ENCODE measurements at places on chromosomes 12 and 14.

DNA sequence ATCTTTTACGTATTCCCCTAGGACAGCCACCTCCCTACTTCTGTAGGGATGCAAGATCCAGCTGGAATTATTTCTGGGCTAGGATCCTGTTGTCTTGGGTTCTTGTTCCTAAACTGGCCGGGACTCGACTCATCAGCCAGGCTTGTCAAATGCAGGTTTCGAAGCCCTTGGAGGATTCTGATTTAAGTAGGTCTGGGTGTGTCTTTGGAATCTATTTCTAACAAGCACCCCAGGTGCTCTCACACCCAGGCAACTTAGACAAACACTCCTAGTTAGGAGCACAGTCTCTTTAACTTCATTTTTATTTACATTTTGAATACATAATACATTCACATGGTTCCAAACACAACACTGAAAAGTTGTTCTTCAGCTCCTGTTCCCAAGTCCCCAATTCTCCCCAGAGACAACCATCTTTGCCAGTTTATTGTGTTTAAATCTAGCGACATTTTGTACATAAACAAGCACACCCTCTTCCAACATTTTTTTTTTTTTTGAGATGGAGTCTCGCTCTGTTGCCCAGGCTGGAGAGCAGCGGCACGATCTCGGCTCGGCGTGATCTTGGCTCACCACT is 20.9 kb downstream of the MORN3 start:
- DNase-seq, result no peak

DNA sequence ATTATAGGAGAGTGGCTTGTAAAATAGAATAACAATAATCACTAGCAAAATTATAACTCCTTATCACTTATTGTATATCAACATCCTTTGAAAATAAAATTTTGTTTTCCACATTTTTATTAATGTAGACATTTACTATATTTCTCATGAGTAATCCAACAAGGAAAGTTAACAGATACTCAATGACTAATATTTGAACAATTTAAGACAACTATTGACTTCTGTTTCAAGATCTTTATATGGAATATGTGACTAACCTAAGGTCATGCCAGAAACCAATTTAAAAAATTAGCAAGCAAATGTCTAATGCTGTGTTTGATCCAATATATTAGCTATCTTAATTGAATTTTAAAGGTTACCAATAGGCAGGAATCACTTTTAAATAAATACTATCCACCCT is 638.5 kb upstream of the FLRT2 start:
- DNase-seq, result no peak

GRCh38 chr12:106329231-106329982 is 26.9 kb downstream of the TCP11L2 start:
- no peak for DNase-seq

DNA sequence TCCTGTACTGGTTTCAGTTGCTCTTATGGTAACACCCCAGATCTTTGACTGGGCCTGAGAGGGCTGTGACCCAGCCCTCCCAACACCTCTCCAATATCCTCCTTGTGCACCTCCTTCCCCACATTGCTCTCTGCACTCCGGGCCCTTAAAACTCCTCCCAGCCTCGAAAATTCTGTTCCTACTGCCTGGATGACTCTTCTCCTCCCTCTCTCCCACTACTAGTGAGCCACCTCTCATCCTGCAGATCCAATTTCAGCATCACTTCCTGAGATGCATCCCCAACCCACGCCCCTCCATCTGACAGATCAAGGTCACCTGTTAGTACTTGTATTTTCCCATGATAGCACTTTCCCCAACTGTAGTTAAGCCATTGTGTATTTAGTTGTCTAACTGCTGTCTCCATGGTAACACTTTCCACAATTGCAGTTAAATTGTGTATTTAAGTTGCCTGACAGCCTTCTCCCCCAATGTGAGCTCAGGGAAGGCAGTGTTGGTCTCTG is 11.5 kb upstream of the NT5DC3 start:
- DNase-seq, result no peak

DNA sequence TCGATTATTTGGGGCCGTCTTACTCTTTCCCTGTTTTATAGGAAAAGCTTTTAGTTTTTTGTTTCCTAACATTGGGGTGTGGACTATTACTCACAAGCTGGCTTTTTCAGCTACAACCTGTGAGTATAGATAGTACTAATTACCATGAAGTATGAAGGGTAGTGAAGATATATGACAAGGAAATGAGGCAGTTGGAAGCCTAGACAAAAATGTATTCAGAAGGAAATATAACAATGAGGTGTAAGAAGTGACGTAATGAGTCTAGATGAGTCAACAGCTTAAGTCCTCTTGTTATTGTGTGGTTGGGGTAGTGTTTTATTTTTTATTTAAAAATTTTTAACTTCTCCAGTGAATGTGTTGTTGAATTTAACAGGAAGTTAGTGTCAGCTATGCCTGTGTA is 804.5 kb downstream of the NRXN3 start:
- no peak for DNase-seq

GRCh38 chr14:38250331-38250730 is 5.6 kb downstream of the CLEC14A start:
- no peak for DNase-seq

DNA sequence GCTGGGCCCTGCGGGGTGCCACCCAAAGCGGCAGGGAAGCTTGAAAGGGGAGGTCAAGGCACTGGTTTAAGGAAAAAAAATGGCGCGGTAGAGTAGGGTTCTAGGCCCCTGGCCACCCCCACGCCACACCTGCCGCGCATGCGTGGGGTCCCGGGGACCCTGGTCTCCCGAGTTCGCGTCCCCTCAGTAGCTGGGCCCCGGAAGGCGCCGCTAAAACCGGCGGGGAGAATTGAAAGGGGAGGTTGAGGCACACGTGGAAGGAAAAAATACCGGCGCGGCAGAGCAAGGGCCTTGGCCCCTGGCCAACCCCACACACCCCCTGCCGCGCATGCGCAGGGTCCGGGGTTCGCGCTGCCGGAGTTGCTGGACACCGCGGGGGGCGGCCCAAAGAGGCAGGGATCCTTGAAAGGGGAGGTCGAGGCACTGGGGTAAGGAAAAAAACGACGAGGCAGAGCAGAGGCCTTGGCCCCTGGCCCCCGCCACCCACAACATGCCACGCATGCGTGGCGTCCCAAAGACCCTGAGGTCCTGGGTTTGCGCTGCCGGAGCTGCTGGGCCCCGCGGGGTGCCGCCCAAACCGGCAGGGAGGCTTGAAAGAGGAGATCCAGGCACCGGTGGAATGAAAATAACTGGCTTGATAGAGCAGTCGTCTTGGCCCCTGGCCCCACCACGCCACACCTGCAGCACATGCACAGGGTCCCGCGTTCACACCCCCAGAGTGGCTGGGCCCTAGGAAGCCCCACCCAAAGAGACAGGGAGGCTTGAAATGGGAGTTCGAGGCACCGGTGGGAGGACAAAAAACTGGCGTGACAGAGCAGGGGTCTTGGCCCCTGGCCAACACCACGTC is 314.5 kb downstream of the ALG10 start:
- DNase-seq, result no peak

DNA sequence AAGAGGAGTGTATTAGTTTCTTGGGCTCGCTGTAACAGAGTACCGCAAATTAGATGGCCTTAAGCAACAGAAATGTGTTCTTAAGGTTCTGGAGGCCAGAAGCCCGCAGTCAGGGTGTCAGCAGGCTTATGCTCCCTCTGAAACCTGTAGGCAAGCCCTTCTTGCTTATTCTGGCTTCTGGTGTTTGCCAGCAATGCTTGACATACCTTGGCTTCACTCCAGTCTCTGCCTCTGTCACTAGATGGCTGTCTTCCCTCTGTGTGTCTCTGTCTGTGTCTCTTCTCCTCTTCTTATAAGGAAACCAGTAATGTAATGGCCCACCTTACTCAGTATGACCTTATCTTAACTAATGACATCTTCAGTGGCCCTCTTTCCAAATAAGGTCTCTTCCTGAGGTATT is 85.1 kb downstream of the DERA start:
- DNase-seq, result no peak

DNA sequence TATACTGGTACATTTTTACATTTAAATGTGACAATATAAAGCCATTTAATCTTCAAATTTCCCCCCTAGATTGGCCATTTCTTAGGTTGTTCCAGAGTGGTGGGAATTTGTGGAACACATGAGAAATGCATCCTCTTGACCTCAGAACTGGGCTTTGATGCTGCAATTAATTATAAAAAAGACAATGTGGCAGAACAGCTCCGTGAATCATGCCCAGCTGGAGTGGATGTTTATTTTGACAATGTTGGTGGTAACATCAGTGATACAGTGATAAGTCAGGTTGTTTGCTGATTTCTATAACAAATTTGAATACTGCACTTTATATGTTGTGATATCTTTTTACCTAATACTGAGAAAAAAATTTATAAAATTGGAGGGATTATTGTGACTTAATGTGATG is 7.6 kb upstream of the ZNF410 start:
- DNase-seq, result no peak

GRCh38 chr12:132560614-132561426 is 49.6 kb downstream of the LRCOL1 start:
- DNase-seq, result peak; percentile 16

DNA sequence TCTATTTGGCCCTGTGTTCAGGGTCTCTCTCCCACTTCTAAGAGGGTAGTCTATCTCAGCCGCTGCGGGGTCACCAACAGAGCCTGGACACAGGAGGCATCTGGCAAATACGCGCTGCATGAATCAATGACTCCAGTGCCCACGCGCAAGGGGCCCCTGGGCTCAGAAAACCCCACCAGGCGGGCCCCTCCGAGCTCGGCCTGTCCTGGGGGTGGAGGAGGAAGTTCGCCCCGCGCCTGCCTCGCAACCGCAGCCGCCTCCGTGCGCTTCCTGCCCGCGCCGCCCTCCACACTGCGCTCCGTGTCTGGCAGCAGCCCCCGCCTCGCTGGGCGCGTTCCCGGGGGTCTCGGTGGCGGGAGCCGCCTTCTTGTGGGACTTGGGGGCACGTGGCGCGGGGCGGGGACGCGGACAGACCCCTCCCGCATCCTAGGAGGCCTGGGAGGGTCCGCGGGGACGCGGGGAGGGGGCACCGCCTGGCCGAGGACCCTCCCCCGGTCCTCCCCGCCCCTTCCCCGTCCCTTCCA is 811 bp upstream of the FBRSL1 start:
- no peak for DNase-seq

- no peak for DNase-seq
Observed at GRCh38 chr12:124098101-124098757, 125.2 kb downstream of the ZNF664 start.

- DNase-seq, result no peak
Observed at GRCh38 chr12:111322336-111323250, 46.3 kb downstream of the PHETA1 start.
